Muscle of back (tissue), 13 donors: ENCODE measurements at places on chromosomes 12 and 14.
A peak's percentile ranks its signal among the peaks of the same experiment; 100 is the strongest.

- DNase-seq: peak; percentile 45
Observed at GRCh38 chr12:102675672-102676071, 195.3 kb upstream of the IGF1 start.

DNA sequence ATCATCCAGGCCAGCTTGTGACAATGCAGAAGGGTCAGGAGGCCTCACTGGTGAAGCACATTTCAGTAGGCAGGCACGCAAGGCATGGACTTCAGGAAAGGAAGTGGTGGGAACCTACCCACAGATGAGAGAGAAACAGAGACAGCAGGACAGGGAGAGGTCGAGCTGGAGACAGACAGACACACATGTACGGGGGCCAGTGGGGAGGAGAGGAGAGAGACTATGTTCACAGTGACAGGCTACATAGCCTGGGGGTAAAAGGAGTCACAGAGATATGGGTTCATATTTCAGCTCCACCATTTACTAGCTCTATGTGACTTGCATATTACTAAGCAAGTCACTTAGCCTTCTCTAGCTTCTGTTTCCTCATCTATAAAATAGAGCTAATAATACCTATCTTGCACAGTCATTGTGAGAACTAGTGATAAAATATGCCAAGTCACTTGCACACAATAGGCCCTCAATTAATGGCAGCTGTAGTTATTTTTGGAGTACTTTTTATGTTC is 91.1 kb upstream of the FUT8 start:
- no peak for DNase-seq

GRCh38 chr14:104135904-104136471 is 2.4 kb upstream of the KIF26A start:
- peak; percentile 38 for DNase-seq

GRCh38 chr12:24839268-24839791 is 109.6 kb downstream of the BCAT1 start:
- DNase-seq: no peak

DNA sequence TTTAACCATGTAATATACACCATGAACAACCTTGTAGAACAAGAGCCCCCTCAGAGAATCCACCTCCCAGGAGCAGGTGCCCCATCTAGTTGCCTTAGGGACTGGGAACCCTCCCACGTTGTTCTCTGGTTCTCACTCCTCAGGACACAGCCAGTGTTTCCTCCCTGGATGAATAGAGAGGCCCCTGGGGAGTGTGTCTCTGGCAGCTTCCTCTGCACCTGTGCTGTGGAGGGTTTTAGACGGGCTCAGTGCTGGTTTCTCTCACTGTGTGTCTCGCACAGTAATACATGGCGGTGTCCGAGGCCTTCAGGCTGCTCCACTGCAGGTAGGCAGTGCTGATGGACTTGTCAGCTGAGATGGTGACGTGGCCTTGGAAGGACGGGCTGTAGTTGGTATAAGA is 581.3 kb downstream of the TMEM121 start:
- no peak for DNase-seq

DNA sequence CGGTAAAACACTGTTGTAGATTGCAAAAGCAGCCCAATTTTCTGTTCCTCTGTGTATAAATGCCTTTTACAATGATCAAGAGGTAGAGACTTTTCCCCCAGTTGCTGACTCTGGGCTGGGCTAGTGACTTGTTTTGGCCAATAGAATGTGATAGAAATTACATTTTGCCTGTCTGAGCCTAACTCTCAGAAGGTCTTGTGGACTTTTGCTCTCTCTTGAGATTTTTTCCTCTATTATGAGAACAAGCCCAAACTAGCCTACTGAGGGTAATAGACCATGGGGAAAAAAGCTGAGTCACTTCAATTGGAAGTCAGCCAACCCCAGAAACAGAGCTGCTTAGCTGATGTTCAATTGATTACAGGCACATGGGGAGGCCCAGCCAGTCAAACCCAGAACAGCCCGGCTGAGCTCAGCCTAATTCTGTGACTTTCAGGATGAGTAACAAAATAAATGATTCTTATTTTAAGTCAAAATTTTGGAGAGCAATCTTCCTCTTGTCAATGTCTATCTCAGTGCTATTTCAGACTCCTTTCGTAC is 61.4 kb downstream of the MYF5 start:
- DNase-seq: peak; percentile 49
